CD8-positive, alpha-beta memory T cell (primary cell): ENCODE measurements at places on chromosomes 11 and 22.

DNA sequence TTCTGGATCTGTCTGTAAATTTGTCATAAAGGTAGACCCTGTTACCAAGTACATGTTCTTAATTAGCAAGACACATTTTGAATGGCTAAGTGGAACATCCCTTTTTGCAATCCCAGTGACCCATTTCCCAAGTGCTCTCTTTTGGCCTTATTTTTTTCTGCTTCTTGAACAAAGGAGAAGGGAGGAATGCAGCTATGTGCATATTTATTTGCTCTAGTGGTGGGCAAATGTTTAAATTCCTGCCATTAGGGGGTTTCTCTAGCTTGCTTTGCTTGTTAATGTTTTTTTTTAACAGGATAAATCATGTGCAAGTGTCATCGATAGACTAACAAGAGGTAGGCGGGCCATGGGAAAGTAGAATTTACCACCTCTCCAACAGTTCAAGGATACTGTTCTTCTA lies 135.7 kb downstream of the COMMD9 start:
- DNase-seq, result no peak

DNA sequence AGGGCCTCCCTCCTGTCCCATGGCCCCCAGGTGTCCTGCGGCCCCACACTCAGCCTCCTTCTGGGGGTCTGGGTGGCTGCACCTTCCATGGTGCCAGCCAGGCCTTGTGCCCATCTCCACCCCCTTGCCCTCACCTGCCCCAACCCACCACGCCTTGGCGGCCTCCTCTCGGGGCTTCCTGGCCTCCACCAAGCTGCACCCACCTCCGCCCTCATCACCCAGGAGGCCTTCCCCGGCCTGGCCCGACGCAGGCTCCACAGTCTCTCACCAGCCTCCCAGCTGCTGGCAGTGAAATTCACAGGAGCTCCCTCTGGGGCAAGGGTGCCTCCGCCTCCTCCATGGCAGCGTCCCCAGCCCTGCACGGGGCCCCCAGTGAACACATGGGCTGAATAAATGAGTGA lies 35.9 kb upstream of the WNT7B start:
- DNase-seq, result no peak

DNA sequence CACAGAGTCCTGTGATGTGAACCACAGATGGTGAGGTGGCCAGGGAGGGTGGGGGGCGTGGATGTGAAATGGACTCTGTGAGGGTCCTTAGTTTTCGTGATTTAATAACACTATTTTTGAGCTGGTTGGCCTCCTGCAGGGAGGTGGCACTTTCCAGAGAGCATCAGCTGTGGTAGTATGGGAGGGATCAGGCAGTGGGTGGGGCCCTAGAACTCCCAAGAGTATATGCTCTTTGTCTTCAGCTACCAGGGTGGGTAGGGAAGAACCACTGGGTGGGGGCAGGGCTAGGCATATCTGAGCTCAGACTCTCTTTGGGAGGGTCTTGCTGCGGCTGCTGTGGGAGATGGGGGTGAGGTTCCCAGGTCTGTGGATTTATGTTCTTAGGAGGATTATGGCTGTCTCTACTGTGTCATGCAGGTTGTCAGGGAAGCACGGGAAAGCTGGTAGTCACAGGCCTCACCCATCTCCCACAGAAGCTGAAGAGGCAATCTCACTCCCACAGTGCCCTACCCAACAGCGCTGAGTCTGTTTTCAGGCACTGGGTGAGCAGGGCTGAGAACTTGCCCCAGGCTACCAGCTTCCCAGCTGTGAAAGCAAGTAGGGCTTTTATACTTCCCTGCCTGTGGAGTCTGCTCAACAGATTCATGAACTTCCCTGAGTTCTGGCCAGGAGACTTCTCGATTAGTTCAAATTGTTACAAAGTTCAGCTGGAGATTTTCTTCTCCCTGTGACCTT lies 47.9 kb upstream of the SNX19 start:
- no peak for DNase-seq

DNA sequence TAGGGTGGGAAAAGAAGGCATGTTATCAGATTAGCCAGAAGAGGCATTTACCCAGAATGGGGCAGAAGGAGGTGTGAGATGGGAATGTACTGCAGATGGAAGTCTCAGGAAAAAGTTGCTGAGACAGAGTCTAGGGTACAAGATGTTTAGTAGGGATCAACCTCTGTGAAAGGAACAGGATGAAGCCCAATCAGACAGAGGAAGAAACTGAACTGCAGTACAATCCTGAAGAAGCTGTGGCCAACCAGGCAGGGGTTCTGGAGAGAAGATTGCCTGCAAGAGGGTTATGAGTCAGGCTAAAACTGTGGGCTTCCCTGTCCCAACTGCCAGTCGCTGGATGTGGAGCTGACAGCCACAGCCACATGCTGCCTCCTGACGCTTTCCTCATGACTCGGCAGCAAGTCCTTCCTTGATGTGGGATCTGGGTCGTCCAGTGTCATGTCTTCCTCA lies 64.0 kb downstream of the CWC15 start:
- DNase-seq, result no peak

- DNase-seq, result no peak
Observed at GRCh38 chr11:62573006-62573591, 592 bp downstream of the EEF1G start.

- DNase-seq, result no peak
Observed at GRCh38 chr11:36239636-36240035, 49.6 kb downstream of the COMMD9 start.

DNA sequence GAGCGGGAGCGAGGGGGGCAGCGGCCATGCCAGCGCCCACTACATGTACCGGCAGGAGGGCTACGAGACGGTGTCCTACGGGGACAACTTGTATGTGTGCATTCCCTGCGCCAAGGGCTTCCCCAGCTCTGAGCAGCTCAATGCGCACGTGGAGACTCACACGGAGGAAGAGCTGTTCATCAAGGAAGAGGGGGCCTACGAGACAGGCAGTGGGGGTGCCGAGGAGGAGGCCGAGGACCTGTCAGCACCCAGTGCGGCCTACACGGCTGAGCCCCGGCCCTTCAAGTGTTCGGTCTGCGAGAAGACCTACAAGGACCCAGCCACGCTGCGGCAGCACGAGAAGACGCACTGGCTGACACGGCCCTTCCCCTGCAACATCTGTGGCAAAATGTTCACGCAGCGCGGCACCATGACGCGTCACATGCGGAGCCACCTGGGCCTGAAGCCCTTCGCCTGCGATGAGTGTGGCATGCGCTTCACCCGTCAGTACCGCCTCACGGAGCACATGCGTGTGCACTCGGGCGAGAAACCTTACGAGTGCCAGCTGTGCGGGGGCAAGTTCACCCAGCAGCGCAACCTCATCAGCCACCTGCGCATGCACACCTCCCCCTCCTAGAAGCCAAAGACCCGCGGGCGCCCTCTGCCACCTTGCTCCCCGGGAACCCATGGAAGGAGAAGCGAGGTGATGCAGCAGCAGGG lies 20.9 kb upstream of the TMEM191C start:
- no peak for DNase-seq

DNA sequence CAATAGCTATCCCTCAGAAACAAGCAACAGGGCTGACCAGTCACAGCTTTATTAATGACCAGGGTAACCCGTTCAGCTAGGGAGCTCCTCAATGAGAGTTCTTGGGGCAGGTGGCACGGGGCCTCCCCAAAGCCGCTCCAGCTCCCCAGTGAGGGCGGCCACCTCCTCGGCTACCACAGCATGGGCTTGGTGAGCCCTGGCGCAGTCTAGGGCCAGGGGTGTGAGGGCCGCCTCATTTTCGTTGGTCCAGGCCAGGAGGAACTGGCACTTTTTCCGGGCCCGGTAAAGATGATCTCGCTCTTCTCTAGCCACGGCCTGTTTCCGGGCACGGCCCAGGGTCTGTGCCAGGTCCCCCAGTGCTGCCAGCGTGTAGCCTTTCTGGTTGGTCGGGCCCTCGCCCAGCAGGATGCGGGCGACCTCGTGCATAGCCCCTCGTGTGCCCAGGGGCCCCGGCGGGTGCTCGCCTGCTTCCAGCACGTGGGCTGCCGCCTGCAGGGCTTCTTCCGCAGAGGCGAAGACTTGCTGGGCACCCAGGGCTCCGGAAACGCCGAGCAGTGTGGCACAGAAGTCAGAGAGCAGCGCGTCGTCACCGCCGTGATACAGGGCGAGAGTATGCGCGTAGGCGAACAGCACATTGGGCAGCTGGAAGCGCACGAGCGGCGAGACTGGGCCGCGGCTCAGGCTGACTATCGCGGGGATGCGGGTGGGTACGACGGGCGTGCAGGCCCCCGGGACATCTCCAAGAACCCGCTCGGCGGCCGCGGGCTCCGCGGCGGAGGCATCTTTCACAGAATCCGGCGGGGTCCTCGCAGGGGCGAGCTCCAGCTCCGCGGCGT lies 913 bp downstream of the ZNHIT2 start:
- DNase-seq, result peak; percentile 67

GRCh38 chr11:128193615-128194014 lies 393.7 kb downstream of the ETS1 start:
- DNase-seq, result no peak

GRCh38 chr22:49953680-49954344 lies 6.8 kb upstream of the PIM3 start:
- DNase-seq, result no peak

DNA sequence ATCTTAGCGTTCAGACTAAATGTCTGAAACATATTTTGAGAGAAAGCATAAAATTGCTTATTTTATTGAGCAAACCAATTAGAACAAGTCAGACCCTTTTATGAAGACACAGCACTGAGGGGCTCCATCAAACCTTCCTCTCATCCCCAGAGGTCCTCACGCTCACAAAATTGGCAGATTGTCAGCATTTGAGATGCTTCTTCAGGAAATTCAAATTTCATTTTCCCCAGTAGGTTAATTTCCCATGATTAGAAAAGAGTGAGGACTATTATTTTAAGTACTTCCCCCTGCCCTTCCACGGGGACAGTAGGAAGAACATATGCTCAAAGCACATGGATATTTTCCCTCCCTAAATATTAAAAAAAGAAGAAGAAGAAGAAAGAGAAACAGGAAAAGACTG lies 851.8 kb downstream of the BRD1 start:
- DNase-seq, result no peak

GRCh38 chr11:102186551-102187191 lies 76.4 kb downstream of the YAP1 start:
- no peak for DNase-seq

DNA sequence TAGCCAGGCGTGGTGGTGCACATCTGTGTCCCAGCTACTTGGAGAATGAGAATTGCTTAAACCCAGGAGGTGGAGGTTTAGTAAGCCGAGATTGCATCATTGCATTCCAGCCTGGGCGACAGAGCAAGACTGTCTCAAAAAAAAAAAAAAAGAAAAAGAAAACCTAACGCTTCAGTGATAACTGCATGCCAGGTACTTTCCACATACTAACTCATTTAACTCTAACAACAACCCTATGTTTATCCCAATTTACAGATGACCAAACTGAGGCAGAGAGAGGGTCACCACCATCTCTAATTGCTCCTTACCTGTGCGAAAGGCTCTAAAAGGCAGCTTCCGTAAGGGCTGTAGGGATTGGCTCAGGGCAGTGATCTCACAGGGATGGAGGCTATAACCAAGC lies 11.6 kb downstream of the PISD start:
- DNase-seq, result no peak

GRCh38 chr11:121563003-121563402 lies 110.2 kb upstream of the SORL1-AS1 start:
- DNase-seq, result no peak

DNA sequence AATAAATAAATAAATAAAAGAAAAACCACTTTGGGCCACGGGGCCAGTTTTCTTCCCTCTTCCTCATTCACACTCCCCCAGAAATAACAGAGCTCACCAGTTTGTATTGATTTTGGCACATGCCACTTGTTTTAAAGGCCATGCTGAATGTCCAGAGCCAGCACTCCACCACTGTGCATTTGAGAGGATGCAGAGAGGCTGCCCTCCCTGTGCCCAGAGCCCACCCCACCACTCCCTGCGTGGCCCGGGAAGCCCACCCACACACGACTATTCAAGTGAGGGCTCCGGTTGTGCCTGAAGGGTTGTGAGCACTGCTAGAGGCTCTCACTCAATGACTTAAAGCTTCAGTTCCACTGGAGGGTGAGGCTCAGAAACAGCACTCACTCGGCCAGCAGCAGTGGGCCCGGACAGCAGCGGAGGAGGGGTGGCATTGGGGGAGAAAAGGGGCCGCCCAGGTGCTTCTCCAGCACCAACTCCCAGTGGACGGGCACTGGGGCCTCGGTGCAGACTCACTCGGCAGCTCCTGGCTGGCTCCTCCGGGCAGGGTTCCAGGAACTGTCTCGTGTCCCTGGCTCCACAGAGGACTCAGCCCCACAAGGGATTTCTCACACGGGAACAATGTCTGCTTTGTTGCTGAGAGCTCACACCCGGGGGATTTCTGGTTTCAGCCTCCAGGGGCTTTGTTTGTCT lies 112.7 kb downstream of the SHANK2 start:
- DNase-seq, result no peak

- DNase-seq, result no peak
Observed at GRCh38 chr11:48019217-48019584, 38.8 kb downstream of the PTPRJ start.

GRCh38 chr11:67032830-67033551 lies 10.1 kb downstream of the SYT12 start:
- no peak for DNase-seq

GRCh38 chr11:4433856-4434255 lies 15.2 kb upstream of the OR52K2 start:
- DNase-seq, result no peak

DNA sequence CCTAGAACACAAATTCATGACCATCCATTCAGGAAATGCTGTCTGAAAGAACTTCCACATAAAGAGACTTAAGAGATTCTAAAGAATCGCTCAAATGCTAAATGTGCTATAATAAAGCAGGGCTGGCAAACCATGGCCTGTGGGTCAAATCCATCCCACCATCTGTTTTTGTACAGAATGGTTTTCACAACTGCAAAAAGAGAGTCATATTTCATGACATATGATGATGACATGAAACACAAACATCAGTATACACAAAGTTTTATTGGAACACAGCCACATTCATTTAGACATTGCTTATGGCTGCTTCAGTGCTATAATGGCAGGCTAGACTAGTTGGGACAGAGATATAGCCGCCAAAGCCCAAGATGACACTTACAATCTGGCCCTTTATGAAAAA lies 85.1 kb downstream of the RRAS2 start:
- DNase-seq, result no peak

- no peak for DNase-seq
Observed at GRCh38 chr11:69868006-69868810, 49.0 kb upstream of the FGF3 start.

- no peak for DNase-seq
Observed at GRCh38 chr11:45670386-45671135, 5.1 kb upstream of the CHST1 start.

- no peak for DNase-seq
Observed at GRCh38 chr11:69018924-69019323, 5.9 kb upstream of the MRGPRF start.

- no peak for DNase-seq
Observed at GRCh38 chr22:19576460-19577421, 52.5 kb upstream of the CLDN5 start.

- DNase-seq, result no peak
Observed at GRCh38 chr22:38942702-38943101, 14.7 kb upstream of the APOBEC3A start.
